ENCODE measurements at places on chromosomes 16 and 17.

GRCh38 chr16:24526701-24527495 is 12.5 kb upstream of the RBBP6 start:
- no peak for DNase-seq

- no peak for DNase-seq
Measured at GRCh38 chr17:65518256-65518655, 43.2 kb downstream of the AXIN2 start.

DNA sequence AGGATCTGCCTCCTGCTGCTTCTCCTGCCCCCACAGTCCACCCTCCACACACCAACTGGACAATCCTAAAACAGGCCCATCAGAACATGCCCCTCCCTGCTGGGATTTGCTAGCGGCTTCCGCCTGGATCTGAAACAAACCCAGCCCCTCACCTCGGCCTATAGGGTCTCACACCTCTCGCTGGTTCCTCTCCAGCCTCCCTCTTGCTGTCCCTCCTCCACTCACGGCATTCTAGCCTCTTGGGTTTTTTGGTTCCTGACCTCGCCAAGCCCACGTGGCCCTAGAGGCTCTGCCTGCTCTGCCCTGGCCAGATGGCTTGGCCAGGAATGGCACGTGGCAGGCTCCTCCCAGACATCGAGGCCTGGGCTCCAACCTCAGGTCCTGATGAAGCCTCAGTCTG is 15.7 kb upstream of the MTSS2 start:
- no peak for DNase-seq

DNA sequence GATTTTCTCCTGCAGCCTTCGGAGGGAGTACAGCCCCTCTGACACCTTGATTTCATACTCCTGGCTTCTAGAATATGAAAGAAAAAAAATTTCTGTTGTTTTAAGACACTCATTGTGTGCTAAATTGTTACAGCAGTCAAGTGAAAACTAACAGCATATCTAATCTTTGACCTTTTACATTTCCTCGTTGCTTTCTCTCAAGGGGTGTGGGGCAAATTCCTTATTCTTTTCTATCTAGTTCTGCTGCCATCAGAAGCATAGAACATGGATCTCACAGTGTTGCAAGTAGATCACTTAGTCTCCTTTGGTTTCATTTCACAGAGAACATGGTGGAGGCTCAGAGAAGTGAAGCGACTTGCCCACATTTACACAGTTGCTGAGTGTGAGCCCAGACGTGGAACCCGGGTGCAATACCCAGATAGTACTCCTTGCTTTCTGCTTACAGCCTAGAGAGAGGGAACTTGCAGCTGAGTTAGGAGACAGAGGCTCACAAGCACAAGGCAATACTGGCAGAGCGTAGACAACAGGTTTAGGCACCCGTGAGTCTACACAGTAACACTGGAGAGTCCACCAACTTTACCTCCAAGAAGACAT is 28.7 kb upstream of the MMD start:
- no peak for DNase-seq

GRCh38 chr17:57328109-57328882 is 72.0 kb downstream of the MSI2 start:
- DNase-seq, result no peak

- no peak for DNase-seq
Measured at GRCh38 chr17:81932333-81932983, 4.6 kb downstream of the PYCR1 start.

- no peak for DNase-seq
Measured at GRCh38 chr16:55687802-55688201, 32.0 kb downstream of the SLC6A2 start.

DNA sequence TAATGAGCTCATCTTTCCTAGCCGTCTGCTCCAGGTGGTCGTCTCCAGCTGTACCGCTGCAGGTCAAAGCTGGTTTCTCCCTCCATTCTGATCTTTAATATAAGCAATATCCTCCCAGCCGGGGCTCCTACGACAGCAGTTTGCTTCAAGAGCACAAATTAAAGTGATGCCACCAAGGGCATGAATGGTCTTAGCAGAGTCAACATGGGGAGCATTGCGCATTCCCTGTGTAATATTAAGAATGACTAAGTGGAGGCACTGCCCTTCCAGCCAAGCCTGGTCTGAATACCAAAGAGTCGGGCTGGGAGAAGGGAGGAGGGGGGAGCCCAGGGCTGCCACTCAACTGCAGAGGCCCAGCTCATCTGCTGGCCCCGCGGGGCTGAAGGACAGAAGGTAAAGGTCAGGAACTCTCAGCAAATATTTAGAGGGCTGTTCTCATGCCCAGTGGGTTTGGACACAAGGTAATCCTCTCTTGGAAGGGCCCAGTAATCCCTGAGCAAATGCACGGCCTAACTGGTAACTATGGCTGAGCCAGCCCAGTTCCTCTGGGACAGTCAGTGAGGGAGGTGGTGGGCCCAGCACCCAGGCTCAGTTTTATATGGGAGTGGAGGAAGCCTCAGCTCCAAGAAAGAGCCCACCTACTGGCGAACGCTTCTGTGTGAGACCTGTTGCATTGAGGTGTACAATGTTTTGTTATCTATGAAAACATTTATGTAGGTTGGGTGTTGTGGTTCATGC is 121.2 kb downstream of the IRX3 start:
- no peak for DNase-seq

DNA sequence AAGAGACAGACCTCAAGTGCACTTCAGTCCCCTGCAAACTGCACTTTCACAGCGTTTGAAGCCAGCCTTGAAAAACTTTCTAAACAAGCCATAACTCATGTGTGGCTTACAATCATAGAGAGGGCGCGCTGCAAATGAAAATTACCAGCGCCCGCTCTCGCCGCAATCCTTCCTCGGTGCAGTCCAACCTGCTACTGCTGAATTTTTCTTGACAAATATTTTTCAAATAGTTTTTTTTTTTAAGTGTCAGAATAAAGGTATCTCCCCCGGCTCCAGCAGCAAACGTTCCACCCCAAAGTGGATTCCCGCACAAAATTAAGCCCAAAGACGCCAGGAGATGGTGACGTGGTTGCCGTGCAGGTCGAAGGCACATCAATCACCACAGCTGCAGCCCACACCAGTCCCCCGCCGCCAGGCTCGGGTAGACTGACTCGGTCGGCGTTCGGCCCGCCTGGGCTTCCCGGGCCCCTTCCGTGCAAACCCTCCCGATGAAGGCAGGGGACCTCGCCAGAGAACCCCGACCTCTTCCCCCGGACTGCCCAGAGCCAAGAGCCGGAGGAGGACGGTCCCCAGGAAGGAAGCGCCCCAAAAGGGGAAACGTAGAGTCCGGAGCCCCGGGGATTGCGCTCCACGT is 630 bp downstream of the GRB2 start:
- DNase-seq, result peak; percentile 30

DNA sequence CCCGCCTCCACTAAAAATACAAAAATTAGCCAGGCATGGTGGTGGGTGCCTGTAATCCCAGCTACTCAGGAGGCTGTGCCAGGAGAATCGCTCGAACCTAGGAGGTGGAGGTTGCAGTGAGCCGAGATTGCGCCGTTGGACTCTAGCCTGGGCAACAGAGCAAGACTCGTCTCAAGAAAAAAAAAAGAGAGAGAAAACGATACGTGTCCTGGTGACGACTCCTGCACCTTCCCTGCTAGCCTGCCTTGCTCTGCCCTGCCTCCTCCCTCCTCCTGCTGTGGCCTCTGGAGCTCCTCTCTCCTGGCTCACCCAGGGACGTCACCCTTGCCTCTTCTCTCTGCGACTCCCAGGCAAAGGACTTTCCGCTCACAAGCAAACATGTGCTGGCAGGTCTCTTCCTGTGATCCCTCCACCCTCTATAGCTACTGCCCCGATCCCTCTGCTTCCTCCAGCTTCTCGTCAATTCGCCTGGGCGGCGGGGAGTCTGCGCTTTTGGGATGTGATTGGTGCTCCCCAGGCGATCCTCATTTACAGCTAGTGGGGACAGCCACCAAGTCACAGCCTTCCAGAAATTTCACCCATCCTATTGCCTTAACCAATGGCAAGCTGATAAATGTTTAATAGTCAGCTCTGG is 25.5 kb upstream of the CBX4 start:
- DNase-seq, result no peak
